Neural crest cell (in vitro differentiated cells): ENCODE measurements at places on chromosomes 4 and X.

DNA sequence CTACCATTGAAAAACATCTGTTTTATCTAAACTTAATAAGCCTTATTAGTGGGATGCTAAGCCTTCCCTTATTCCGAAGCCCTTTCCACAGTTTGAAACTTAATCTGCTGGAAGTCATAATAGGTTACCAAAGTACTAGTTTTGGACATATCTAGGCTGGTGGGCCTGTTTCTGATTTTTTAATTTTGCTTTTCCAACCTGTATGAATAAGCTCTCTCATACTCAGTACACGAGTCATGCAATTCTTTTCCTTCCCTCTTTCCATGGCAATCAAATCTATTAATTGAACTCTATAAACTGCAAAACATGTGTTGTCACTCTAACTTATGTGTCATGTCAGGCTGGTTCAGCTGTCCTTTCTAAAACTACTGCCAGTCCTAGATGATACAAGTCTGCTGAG is 91.0 kb downstream of the AMMECR1 start:
- no peak for DNase-seq

- DNase-seq: no peak
Measured at GRCh38 chr4:107572281-107572680, 147.8 kb downstream of the PAPSS1 start.

DNA sequence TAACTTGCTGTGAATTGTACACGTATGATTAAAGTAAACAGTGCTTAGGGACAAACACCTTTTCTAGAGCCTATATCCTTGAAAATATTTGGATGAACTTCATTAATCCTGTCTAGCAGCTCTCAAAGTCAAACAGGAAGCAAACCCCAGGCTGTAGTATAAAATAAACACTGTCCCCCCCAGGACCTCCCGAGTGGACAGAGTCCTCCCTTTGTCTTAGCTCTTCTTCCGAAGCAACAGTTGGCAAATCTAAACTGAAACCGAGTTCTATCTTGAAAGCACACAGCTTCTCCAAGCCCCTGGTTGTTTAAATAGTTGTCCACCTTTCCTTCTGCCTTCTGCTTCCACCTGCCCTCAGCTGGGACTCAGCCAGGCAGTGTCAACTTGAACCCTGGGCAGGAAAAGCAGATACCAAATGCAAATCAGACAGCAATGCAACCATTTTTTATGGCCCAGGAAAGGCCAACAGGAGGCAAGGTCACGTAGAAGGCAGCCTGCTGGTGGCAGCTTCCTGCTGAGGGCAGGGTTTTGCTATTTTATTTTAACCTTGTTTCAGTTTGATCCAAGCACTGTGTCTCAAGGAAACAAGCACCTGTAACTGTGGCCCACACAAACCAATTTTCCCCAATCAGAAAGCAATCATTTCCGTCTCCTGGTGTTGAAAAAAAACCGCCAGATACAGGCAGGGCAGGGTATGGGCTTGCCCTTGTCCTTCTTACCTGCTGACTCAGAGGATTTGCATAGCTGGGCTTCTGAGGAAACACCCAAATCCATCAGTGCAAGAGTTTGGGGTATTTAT is 110.3 kb upstream of the KIT start:
- DNase-seq: no peak

DNA sequence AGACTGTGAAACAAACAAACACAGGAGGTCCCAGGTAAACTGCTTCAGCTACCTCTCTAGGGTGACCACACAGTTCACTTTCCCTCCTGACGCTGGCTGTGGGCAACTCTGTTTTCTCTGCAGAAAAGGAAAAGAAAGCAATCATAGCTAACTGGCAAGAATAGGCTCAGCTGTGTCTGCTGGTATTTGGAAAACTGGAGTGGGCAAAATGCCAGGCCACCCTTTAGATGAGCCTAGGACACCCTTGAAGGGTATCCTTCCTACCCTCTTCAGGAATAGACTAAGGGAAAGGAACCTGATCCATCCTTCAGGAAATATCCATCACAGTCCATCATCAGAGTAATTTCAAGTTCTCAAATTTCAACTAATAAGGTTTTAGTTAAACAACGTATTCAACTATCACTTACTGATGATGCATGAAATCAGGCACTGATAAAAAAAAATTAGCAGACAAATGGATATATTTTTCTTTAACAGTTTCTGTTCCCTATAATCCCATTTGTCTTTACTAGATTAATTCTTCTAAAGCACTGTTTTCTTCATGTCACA is 60.9 kb downstream of the CAMK2D start:
- no peak for DNase-seq

GRCh38 chrX:100979881-100980607 is 10.5 kb downstream of the ARL13A start:
- no peak for DNase-seq

DNA sequence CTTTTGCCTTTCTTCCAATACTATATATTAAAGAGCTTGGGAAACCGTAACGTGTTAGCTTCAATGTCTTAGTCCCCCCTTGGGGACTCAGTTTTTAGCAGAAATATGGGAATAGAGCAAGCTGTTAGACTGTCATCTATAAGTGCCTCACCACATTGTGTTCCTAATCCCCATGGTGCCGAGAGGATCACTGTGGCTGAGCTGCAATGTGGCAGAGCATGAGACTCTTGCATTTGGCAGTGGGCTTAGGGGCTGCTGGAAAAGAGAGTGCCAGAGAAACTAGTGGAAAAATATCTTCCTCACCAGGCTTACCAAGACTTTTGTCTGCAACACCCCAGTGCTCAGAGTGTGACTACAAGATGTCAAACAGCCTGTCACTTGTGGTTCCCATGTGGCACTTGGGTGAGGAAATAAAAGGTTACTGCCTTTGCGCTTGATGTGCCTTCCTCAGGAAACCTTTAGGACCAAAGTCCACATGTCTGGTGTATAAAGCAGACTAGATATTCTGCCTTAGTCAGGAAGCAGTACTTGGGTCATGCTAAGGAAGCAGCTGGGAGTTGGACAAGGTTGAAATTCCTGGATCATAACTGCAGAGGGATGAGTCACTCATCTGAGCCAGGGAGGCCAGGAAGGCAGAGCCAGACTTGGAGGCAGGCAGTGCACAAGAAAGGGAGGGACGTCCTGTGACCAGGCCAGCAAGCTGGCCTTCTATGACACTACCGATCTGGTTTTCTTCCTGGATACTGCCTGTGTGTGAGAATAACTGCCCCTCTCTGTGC is 9.7 kb upstream of the MAGEA4 start:
- no peak for DNase-seq

DNA sequence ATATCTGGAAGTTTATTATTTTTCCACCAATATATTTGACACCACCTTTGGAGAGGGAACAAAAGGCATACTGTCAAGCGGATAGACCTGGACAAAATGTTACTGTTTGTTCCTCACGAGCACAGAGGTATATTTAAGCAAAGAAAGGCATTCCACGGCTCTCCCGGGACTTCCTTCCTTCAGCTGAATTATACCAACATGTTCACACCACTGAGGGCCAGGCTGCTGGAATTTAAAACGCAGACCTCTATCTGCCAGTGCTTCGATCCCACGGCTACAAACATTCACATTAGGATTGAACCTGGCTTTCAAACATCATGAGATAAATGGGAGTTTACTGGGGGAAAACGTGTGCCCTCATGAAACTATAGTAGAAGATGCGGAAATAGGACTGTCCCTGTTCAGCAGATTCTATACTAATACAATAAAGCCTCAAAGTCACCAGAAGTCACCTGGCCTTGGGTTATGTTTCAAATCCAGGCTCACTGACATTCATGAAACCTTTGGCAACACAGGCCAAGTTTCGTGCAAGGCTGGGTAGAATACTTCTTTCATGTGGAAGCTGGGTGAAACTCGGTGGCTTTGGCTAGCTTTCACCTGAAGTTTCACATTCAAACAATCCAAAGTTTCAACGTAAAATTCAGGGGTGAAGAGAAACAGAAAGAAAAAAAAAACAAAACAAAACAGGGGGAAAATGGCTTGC is 39.5 kb downstream of the SORBS2 start:
- DNase-seq: no peak

- DNase-seq: no peak
Measured at GRCh38 chr4:127533028-127533700, 99.6 kb upstream of the INTU start.

DNA sequence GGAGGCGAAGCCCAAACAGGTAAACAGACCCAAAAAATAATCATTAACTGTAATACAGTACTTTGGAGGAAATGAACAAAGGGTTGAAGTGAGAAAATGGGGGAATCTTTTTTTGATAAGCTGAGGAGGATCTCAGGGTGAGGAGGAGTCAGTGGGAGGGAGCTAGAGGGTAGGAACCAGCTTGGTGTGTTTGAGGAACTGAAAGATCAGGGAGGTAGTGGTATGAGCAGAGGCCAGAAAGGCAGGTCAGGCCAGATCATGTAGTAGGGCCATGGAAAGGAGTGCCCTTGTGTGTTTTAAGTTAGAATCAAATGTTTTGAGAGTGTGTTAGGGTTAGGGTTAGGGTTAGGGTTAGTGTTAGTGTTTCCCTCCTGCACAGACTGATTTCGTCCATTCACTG is 48.8 kb downstream of the PPP2R2C start:
- DNase-seq: no peak

DNA sequence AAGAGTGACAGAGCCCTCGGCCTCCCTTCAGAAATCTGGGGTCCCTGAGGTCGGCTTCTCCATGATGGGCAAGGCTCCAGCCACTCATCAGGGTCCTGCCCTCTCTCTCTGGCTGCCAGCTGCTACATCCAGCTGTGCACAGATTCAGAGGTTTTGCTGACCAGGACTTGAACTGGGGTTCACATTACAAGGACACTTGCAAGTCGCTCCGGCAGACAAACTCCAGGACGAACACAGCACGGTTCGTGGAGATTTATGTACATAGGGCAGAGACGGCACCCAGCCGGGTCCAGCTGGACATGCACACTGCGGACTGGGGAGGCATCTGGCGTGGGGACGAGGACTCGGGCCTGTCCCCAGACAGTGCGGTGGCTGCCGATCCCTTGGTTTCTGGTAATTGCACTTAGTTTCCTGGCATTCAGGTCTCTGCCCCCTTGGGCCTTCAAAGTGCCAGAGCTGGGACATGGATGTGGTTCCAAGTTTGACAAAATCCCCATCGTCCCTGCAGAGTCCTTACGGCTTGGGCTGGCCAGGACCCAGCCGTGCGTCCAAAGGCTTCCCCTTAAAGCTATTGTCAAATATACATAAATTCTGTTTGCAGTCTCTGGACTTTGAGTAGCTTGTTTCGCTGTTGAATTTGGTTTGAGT is 6.2 kb upstream of the C4orf50 start:
- no peak for DNase-seq

- no peak for DNase-seq
Measured at GRCh38 chr4:174209341-174209740, 74.1 kb downstream of the FBXO8 start.

DNA sequence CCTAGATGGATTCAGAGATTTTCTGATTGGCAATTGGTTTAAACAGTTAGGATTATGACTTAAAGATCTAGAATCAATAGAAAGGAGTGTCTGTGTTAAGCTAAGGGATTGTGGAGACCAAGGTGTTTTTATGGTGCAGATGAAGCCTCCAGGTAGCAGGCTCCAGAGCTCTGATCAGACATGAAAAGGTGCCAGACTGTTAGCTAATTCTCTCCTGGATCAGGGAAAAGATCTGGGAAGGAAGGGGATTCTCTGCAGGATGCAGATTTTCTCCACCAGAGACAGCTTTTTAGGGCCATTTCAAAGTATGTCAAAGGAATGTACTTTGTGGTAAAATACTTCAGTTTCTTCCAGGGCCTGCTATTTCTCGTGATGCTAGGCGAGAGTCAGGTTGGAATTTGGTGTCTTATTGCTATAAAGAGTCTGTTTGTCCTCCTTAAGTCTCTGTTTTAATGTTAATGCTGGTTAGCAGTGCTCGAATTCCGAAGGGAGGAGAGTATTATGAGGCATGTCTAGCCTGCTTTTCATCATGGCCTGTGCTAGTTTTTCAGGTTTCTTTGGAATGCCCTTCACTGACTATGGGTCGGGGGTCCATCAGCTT is 12.0 kb upstream of the GPR78 start:
- DNase-seq: no peak

- DNase-seq: no peak
Measured at GRCh38 chr4:185624259-185624589, 88.9 kb upstream of the PDLIM3 start.

DNA sequence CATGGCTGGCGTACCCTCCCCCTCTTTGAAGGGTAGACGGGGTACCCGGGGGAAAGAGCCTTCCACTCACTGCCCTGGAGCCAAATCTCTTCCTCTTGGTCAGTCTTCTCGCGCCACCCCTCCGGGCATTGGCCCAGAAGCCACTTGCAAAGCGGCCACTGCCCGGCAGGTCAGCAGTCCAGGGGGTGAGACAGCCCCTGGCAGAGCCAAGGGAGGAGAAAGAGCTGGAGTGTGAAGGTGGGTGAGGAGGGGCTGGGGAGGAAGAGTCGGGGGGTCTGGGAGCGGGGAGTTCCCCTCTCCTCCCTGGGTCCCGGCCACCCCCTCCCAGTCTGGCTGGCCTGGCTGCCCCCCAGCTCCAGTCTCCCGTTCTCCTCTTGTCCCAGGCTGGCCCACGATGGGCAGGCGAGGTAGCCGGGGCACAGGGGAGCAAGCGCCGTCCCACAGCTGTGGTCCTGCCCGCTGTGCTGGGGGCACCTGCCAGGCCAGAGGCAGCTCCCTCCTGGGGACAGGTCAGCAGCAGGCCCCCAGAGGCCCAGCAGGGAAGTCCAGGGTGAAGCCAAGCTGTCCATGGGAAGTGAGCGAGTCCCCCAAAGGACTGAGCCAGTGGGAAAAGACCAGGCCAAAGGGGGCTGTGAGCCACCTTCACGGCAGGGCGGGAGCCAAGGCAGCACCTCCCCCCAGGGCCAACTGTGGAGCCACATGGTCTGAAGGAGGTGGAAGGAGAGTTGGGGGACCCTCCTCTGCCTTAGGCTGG is 21.6 kb upstream of the DUSP9 start:
- DNase-seq: no peak

DNA sequence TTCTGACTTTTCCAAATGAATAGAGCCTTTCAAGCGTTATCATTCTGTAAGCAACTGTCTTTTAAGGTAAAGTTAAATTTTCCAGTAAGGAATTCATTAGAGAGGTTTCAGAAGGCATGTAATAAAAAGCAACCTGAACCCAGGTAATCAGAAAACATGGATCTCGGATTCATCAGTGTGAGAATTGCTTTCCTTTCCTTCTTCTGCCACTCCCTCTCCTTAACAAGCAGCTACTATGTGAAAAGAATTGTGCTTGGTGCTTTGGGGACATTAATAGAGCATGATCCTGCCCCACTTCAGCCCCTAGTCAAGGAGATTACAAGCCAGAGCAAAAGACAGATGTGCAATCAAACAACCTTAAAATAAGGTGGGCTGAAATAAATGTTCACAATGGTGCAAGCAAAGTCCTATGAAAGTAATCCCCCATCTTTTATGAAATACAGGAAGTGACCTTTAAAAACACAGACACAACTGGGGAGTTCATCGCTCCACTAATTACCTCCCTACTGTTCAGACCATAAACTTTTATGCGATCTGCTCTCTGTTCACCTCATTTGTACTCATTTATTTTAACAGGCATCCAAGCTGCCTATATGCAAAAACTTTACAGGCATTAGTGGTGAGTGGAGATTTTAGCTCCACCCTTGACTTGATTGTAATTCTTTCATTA is 122.9 kb upstream of the RASGEF1B start:
- DNase-seq: no peak

DNA sequence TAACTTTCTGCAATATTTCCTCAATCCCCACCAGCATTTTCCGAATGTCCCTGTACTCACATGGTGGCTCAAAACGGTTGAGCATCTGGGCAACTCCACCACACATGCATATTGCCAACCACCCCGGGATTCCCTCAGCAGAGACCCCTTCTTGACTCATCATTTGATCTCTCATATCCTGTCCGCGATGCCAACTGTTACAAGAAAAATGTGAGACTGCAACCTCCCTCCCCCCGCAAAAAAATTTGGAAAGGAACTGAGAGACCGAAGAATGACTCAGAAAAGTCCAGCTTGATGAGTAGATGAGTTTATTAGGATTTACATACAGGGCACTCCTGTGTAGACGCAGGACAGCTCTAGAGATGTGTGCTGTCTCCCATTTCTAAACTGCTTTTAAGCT is 561.4 kb downstream of the ZIC3 start:
- no peak for DNase-seq
